ENCODE measurements at places on chromosomes 1 and 21.

- no peak for DNase-seq
Observed at GRCh38 chr1:98059620-98060019, 138.8 kb upstream of the DPYD start.

DNA sequence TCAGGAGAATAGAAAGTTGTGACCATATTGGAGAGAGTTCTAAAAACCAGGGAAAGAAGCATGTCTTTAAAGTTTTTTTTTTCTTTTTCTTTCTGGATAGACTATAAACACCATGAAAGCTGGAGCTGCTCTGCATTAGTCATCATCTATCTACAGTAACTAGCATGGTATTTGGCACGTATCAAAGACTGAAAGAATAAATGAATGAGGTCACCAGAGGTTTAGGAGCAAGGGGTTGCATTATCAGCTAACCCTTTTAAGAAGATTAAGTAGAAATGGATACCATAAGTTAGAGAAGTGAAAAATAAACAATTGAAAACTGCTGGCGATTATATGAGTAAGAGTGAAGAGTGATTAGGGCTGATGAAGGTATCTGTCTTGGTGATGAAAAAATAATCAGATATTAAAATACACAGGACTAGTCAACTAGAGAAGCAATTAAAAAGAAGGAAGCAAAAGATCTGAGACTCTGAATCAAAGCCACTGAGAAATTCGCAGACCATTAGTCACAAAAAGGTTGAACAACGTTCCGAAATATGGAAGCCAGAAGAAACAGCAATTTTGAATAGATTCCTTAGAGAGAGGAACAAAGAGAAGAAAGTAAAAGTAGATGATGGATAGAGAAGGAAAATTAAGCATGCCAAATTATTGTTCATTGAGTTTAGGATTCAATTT lies 536.4 kb downstream of the DPYD start:
- no peak for DNase-seq

DNA sequence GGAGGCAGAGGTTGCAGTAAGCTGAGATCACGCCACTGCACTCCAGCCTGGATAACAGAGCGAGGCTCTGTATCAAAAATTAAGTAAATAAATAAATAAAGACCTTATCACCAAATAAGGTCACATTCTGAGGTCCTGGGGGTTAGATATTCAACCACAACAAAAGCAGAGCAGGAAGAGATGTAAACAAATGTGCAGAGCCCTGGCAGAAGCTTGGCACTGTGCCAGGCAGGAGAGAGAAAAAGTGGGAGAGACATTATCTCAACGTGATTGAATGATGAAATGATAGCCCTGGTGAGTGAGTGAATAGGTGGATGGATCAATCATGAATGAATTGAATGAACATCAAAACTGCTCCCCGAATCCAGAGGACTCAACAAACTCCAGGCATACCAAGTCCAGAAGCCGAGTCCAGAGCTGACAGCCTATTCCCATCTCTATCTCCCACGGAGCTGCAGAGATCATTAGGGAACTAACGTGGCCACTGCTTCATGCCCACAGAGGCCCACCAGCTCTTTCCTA lies 150.7 kb downstream of the TOMM20 start:
- DNase-seq = no peak

DNA sequence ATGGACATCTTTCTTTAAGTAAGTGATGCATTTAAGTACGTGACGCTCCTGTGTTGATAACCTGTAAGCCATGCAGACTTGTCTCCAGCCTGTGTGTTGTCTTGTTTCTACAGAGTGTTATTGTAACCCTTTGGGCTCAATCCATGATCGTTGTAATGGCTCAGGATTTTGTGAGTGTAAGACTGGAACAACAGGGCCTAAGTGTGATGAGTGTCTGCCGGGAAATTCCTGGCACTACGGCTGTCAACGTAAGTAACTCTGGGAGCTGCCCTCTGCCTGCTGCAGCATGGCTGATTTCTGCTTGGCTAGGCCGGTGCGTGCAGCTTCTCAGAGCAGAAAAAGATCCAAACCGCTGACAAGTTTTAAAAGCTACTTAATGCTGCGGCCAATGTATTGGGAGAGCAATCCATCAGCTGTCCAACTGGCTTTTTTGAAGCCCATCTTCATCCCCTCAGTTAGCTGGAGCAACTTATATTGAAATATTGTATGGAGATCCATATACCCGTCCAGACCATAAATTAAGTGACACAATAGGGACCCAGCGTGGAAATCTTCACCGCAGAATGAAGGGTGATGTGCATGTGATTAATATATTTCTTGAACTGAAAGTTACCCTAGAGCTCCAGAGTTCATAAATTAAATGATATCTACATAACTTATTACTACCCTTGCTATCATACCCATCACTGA lies 295.9 kb downstream of the NTNG1 start:
- DNase-seq = no peak

- no peak for DNase-seq
Observed at GRCh38 chr1:221604948-221605347, 136.9 kb downstream of the DUSP10 start.

GRCh38 chr1:11529763-11530730 lies 51.1 kb downstream of the DISP3 start:
- DNase-seq = no peak

GRCh38 chr1:115428676-115429075 lies 90.6 kb upstream of the NGF start:
- DNase-seq = no peak

DNA sequence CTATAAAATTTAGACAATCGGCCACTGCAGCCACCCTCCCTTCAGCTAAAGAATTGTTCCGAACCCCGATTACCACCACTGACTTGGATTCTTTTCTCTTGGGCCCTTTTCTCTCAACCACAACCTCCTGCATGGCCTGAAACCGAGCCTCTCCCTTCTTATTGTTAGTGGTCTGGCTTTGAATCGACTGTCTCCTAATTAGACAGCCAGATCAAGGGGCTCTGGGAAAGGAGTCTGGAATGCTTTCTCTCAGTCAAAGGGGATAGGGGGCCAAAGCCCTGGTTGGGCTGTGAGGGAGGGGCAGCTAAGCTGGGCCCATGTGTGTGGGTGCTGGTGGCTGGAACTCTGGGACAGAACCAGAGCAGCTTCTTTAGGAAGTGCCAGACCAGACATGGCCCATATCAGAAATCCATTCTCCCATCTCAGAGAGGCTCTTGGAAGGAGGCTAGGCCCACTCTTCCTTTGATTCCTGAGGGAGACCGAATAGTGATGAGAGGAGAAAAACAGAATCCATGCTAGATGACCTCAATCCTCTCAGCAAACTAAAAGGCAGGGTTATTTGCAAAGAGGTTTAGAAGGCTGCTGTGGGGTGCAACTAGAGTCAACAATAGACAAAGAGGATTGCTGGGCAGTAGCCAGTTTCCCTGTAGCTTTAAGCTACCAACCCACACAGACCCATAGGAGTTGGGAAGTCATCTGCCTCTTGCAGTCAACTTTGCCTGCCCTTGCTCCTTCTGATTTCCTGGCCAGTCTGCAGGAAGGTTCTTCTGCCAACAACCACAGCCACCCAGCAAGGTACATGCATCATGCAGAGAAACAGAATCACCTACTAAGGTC lies 117.6 kb downstream of the AK5 start:
- DNase-seq = no peak

DNA sequence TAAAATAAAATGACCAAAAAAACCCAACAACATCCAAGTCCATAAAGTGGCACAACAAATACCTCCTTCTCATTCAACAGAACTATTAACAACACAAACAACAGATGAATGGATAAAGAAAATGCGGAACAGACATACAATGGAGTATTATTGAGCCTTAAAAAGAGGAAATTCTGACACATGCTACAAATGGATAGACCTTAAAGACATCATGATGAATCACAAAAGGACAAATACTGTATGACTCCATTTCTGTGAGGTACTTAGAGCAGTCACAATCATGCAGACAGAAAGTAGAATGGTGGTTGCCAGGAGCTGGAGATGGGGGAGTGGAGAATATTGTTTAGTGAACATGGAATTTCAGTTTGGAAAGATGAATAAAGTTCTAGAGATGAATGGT lies 42.6 kb downstream of the EYA3 start:
- no peak for DNase-seq

DNA sequence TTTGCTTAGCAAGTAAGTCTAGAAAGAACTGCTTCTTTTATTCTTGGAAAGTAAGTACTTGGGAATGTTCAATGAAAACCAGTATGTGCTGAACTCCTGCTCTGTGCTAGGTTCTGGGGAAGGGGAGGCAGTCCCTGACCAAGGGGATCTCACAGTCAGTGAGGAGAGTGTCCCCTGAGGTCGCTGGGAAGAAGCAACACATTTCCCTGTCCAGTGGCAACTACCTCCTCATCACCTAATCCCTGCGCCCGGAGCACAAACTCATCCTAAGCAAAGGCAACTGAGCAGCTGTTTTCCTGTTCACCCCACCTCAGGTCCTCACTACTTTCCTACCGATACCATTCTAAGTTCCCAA lies 61.7 kb upstream of the ANGPTL1 start:
- no peak for DNase-seq

GRCh38 chr21:37940691-37941090 lies 24.4 kb upstream of the KCNJ6 start:
- DNase-seq = no peak

DNA sequence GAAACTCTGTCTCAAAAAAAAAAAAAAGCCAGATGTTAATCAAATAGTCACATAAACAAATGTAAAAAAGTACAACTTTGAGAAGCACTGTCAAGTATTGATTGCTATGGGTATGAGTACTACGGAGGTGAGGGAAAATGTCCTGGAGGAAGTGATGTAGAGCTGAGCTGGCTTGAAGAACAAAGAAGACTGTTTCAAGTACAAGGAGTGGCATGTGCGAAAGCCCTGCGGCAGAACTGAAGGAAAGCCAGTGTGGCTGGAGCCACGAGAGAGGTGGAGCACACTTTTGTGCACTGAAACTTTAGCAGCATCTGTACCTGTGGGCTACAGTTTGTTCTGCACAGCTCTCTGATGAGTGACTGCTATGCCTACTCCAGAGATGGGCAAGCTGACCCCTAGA lies 5.4 kb upstream of the RPS6KA1 start:
- DNase-seq = no peak
